Smooth muscle cell of the umbilical artery (primary cell): ENCODE measurements at places on chromosomes 5 and 9. TPM values are rescaled to one million over a fixed set of nuclear protein-coding genes. Genes with fewer than 3 reads are reported as not detected.

Gene SLC6A7
- total RNA-seq = not detected in 2 replicates

Gene IFNA2
- total RNA-seq = not detected in 2 replicates

Gene FAM114A2
- total RNA-seq = 39.5 and 50.0 TPM in 2 replicates

Gene TMEM215
- not detected in 2 replicates for total RNA-seq

Gene FCHO2
- 8.0 and 11.7 TPM in 2 replicates for total RNA-seq

Gene PPP2R2B
- total RNA-seq = 0.18 TPM in 1 of 2 replicates, not detected in the other

Gene KCNT1
- not detected in 2 replicates for total RNA-seq

Gene MYORG
- 0.89 and 1.6 TPM in 2 replicates for total RNA-seq

Gene PCDHGB1
- total RNA-seq = 3.3 TPM in 2 replicates

Gene SLC25A2
- 0.28 and 0.30 TPM in 2 replicates for total RNA-seq

Gene CA9
- total RNA-seq = 3.6 and 8.1 TPM in 2 replicates

Gene CER1
- not detected in 2 replicates for total RNA-seq

Gene STOML2
- total RNA-seq = 109 and 124 TPM in 2 replicates

Gene IFNA10
- not detected in 2 replicates for total RNA-seq

Gene UBE2QL1
- under 0.01 TPM in 1 of 2 replicates, not detected in the other for total RNA-seq

Gene DMRT3
- total RNA-seq = not detected in 2 replicates

Gene SPINK4
- not detected in 2 replicates for total RNA-seq

Gene EGR1
- 2.1 and 2.7 TPM in 2 replicates for total RNA-seq

Gene DAB2
- 46.3 and 76.8 TPM in 2 replicates for total RNA-seq

Gene TAF11L5
- not detected in 2 replicates for total RNA-seq

Gene DPYSL3
- total RNA-seq = 263 and 416 TPM in 2 replicates

Gene SPAAR
- total RNA-seq = 0.14 TPM in 1 of 2 replicates, not detected in the other

Gene IL33
- total RNA-seq = 470 and 472 TPM in 2 replicates

Gene TNFSF15
- 0.32 and 3.0 TPM in 2 replicates for total RNA-seq

Gene IGIP
- total RNA-seq = 16.2 and 18.7 TPM in 2 replicates
